ENCODE measurements at places on chromosomes 12 and 14. TPM values are rescaled to one million over a fixed set of nuclear protein-coding genes. Genes with fewer than 3 reads are reported as not detected.
A peak's percentile ranks its signal among the peaks of the same experiment; 100 is the strongest.

Gene TMEM52B
- not detected for total RNA-seq

Gene POU6F1
- total RNA-seq = 108 TPM

Gene DCN
- total RNA-seq = 76.1 TPM

Gene RILPL2
- 3.1 TPM for total RNA-seq

Gene RD3L
- total RNA-seq = not detected

DNA sequence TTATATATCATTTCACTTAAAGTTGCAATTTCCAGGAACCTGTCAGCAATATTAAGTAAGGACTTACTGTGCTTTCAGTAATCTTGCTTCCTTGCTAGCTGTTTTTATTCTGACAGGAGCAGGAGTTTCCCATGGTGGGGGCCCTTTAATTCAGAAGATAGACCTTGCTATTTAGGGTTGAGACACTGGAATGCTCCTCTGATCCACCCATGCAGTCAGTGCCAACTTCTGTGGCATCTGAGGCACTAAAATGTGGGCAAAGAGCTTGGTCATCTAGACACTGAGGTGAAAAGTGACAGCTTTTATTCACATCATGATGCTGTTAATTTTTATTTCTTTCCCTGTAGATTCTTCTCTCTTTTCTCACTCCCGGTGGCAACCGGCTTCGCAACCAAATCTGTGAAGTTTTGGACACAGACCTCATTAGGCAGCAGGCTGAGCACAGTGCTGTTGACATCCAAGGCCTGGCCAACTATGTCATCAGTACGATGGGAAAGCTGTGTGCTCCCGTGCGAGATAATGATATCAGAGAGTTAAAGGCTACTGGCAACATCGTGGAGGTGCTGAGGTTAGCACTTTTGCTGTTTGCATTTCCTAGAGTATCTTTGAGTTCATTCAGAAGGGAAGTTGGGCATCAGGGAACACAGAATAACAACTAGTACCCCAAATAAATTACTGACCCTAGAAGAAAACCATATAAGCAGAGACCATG lies 18.8 kb downstream of the TCP11L2 start:
- DNase-seq = no peak

- DNase-seq = no peak
Observed at GRCh38 chr14:55730592-55731310, 150.7 kb downstream of the KTN1 start.

DNA sequence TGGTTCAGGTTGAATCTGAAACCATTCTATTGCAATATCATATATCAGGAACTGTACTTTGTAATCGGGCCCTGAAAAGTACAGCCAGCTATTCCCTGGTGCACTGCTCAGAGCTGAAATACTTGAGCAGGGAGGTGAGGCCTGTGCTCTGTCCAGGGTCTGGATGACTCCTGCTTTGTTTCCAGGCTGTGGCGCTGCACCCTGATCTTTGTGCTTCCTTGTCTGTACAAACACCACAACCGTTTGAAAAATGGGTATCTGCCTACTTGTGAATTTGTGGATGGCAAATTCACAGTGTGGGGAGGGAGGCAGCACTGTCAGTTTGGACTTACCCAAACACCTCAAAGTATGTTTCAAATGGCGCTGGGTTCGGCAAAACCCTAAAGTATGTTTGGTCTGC lies 155.4 kb upstream of the FAR2 start:
- DNase-seq = no peak

- DNase-seq = no peak
Observed at GRCh38 chr12:107356266-107356936, 263.1 kb upstream of the CRY1 start.

DNA sequence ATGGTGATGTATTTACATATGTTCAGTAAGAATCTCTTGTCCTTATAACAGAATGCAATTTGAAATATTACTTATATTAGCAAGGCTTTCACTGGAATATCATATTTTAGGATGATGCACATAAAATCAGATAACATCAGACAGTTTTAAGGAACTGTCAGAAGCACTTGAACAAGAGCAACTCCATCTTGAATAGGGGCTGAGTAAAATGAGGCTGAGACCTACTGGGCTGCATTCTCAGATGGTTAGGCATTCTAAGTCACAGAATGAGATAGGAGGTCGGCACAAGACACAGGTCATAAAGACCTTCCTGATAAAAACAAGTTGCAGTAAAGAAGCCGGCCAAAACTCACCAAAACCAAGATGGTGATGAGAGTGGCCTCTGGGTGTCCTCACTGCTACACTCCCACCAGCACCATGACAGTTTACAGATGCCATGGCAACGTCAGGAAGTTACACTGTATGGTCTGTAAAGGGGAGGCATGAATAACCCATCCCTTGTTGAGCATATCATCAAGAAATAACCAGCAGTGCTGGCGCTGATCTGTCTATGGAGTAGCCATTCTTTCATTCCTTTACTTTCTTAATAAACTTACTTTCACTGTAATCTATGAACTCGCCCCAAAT lies 27.6 kb upstream of the ETV6 start:
- peak; percentile 15 for DNase-seq

- no peak for DNase-seq
Observed at GRCh38 chr14:103871596-103872480, 24.5 kb upstream of the PPP1R13B start.

DNA sequence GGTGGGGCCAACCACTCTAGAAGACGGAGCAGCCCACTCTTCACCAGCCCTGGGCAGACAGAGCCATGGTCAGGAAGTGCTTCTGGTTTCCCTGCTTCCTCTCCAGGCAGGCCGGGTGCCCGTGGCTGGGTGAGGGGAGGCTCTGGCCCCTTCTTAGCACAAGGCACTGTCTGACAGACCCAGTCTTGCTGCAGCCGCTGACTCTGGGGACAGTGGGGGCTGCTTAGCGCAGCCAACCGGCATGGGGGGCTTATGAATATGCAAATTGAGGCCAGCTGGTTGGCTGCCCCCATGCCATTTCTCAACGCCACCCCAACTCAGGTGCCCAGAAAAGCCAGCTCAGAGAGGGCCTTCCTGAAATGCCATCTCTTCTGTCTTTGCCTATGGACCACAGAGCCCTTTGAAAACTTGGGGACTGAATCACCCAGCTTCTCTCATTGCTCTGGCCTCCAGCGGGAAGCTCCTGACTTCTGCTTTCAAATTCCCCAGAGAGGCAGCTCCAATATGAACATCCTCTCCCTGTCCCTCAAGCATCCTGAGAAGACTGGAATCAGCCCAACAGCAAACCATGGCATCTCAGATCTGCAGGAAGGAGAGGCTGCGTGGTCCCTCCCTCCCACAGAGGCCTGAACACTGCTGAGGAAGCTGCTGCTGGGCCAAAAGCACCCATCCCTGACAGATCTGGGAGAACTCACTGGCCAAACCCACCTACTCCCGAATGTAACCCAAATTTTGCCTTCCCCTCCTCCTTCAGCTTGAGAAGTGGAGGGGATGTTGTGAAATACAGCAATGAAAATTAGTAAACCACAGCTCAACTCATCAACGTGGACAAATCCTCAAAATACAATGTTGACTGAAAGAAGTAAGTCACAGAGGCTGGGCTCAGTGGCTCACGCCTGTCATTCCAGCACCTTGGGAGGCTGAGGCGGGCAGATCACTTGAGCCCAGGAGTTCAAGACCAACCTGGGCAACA lies at the start of gene PROX2:
PROX2 (minus strand) TSS at position 205 of the 973 bp plus-strand sequence. CDS start 12,311 bp downstream, outside the sequence.
- no peak for DNase-seq

DNA sequence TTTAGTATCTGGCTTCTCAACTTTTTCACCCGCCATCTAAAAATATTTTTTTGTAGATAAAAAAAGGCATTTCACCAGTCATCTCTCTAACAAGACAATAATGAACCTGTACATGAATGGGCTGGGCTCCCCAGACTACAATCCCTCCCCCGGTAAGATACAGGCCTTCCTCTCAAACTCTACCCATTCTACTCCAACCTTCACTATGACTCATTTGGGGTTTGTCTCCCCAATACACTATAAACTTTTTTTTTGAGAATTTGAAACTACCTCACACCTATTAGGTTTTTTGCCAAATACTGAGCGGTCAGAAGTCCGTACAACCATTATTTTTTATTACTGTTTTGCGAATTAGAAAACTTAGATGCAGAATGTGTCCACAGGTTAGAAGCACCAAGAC lies 784 bp downstream of the RPL6 start:
- DNase-seq = no peak

DNA sequence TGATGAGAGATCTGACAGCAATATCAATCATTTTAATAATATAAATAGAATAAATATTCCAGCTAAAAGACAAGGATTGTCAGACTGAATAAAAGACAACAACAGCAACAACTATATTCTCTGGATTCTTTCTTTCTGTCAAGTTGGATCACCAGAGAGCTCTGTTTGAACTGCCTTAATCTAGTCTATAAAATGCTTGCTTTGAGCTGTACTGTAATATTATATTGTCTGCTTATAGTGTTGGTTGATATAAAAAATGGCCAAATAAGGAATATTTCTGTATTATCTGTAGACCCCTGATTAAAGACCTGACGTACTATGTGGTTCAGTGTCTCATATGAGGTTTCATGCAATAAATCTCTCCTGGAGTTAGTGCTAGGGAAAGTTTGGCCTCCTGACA lies 46.3 kb upstream of the CSRP2 start:
- no peak for DNase-seq

GRCh38 chr14:104687601-104688504 lies 1.6 kb upstream of the INF2 start:
- no peak for DNase-seq

- no peak for DNase-seq
Observed at GRCh38 chr12:48512855-48513254, 12.6 kb upstream of the OR8S1 start.

DNA sequence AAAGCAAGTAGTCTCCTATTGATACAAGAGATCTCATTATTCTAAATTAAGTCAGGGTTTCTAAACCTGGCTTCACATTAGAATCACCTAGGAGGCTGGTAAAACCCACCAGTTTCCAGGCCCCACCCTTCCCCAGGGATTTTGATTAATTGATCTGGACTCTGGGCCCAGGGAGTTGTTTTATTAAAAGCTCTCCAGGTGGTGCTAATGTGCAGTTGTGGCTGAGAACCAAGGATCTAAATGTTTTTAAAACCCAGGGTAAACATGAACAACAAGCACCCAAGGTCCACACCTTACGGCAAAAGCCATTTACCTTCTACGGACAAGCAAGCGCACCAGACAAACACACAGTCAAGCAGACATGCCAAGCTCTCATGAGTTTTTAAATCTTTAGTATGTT lies 73.9 kb downstream of the SLC2A13 start:
- no peak for DNase-seq

- DNase-seq = no peak
Observed at GRCh38 chr12:75738486-75738885, 227.1 kb upstream of the KRR1 start.
